ENCODE measurements at places on chromosomes 11 and 22.
A peak's percentile ranks its signal among the peaks of the same experiment; 100 is the strongest.

- DNase-seq, result no peak
These were observed 37.1 kb upstream of the SUSD2 start for GRCh38 chr22:24144056-24144777.

DNA sequence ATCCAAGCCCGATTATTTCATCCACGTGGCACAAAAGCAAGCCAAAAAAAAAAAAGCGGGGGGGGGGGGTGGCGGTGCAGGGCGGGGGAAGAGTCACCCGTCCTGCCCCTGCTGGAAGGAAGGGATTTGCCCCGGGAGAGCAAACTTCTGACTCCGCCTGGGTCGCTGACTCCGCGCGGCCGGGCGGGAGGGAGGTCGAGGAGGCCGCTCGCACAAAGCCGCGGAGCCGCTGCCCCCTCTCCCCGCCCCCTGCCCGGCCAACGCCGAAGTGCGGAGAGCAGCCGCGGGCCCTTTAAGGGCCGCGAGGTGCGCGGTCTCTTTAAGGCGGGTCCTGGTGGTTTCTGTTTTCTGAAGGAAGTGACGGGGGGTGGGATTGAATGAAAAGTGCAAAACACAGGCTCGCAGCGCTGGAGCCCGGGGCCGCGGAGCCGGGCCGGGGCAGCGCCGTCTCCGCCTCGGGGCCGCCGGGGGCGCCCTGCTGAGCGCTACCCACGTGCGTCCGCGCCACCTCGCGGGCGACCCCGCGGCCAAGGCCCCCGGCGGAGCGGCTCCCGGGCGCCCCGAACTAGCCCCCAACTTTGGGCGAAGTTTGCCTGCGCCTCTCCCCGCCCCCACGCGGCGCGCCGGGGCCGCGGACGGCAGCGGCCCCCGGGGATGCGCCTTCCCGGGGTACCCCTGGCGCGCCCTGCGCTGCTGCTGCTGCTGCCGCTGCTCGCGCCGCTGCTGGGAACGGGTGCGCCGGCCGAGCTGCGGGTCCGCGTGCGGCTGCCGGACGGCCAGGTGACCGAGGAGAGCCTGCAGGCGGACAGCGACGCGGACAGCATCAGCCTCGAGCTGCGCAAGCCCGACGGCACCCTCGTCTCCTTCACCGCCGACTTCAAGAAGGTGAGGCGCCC is at the start of gene OAF:
OAF (plus strand) TSS at position 407 of the 896 bp plus-strand sequence; CDS start at position 655, 248 bp downstream.
- peak; percentile 89 for DNase-seq

DNA sequence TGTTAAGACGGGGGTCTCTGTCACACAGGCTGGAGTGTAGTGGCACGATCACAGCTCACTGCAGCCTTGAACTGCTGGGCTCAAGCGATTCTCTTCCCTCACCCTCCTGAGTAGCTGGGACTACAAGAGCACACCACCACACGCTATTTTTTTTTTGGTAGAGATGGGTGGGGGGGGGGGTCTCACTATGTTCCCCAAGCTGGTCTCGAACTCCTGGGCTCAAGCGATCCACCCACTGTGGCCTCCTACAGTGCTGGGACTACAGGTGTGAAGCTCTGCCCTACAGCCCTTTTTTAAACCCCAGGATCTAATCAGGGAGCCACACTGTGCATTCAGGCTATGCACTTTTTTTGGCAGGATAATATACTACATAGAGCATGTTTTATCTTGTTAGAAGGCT is 1.4 kb upstream of the DHCR7 start:
- DNase-seq, result no peak

- no peak for DNase-seq
These were observed 90.4 kb downstream of the TTC28 start for GRCh38 chr22:28589102-28589750.

GRCh38 chr11:106614262-106614661 is 404.0 kb downstream of the GUCY1A2 start:
- DNase-seq, result no peak

GRCh38 chr22:46001426-46002106 is 24.6 kb upstream of the WNT7B start:
- no peak for DNase-seq

DNA sequence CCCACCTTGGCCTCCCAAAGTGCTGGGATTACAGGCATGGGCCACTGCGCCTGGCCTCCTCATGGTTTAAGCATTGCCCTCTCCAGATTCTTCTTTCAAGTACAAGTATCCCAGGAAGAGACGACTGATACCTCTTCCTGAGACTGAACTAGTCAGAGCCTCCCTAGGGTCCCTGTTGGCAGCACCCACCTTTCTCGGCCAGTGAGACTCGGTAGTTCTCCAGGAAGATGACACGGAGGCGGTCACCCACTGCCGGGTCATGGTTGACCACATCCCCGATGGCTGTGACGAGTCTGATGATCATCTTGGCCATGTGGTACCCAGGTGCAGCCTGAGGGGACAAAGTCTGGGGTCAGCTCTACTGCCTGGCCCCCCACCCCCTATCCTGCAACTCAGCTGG is 7.2 kb upstream of the RASGRP2 start:
- no peak for DNase-seq

DNA sequence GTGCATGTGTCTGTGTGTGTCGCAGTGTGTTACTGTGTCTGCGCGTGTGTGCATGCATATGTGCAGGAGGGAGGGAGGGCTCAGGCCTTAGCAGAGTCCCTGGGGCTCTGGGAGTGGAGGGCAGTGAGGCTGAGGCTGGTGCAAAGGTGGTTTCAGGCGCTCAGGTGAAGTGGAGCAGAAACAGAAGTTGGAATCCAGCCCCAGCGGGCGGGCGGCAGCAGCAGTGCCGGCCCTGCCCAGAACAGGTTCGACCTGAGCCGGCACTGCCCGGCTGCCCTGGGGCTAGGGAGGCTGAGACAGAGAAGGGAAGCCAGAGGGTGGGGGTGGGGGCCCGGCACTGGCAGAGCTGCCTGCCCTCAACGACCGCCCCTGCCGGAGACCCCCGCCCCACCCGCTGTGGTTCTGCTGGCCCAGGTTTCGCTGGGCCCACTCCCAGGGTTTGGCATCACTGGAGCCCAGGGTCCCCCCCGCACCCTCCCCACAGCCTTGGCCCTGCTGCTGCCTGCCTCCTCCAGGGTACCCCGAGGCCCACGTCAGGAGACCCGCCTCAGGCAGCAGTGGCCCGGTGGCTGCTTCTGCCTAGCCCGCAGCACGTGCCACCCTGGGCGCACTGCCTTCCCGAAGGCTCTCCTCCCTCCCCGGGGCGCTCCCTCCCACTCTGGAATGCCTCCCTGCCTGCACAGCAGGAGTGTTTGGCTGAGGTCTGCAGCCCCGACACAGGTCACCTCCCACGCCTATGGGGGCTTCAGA is 13.3 kb downstream of the ASCL2 start:
- no peak for DNase-seq

- DNase-seq, result peak; percentile 92
These were observed 2.4 kb downstream of the CSDC2 start for GRCh38 chr22:41563051-41563711.

DNA sequence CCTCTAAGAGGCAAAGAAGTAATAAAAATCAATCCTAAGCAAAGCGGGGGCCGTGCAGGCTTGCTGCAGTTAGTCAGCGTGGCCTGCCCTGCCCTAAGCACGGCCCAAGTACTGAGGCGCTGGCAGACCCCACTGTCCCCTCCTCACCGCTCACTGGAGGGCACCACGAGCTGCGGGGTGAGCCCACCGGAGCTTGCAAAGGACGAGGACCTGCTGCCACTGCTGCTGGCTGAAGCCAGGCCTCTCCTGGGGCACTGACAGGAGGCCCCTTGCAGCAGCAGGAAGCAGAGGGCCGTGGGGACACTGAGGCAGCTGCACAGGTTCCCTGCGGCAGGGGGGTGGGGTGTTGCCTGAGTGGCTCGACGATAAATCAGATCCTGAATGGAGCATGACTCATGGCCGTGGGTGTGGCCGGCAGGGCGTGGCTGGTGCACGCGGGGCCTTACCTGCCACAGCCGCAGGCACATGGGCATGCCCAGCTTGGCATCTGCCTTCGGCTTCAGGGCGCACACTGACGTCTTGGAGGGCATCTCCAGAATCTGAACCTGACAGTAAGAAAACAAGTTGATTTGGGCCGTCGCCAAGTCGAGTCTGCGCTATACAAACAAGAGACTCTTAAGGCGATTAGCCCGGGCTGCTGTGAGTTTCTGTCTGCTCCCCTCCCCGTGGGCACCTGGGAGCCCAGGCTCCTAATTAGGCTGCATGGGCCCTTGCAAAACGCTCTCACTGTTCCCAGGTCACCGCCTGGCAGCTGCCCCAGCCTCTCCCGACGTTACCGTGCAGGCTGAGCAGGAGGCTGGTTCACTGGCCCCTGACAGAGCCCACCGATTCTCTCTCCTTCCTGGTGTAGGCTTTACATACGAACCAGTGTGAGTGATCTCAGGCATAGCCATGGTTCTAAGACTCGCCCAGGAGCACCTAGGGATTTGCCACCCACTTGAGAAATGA is 45.9 kb downstream of the TBX1 start:
- DNase-seq, result no peak

- no peak for DNase-seq
These were observed 282.5 kb upstream of the MPPED2 start for GRCh38 chr11:30868626-30869081.

- no peak for DNase-seq
These were observed 3.8 kb downstream of the PRG3 start for GRCh38 chr11:57377107-57377506.

GRCh38 chr11:130218501-130219070 is 59.0 kb downstream of the ST14 start:
- DNase-seq, result no peak

Data from fibroblast of skin of right quadriceps (primary cell).